ENCODE measurements at places on chromosomes 5 and 9.

- H3K4me3 ChIP-seq: no peak overlapping the region
- DNase-seq: no peak
- peak overlapping the region; percentile 63 for H3K27ac ChIP-seq
- no peaks in the 10 kb centered on the region for H3K36me3 ChIP-seq
- H3K27me3 ChIP-seq: no peaks in the 10 kb centered on the region
- H3K4me1 ChIP-seq: peaks cover 57% of the 10 kb centered on the region
These were observed 34.4 kb downstream of the CPEB4 start for GRCh38 chr5:173922527-173922926.

- H3K36me3 ChIP-seq: no peaks in the 10 kb centered on the region
- H3K27me3 ChIP-seq: no peaks in the 10 kb centered on the region
- no peak for DNase-seq
- H3K4me3 ChIP-seq: no peak overlapping the region
These were observed 146.3 kb downstream of the SNX18 start for GRCh38 chr5:54663866-54664265.

GRCh38 chr5:64108674-64109073 is 57.0 kb upstream of the RNF180 start:
- no peaks in the 10 kb centered on the region for H3K27me3 ChIP-seq
- H3K36me3 ChIP-seq: no peaks in the 10 kb centered on the region
- H3K27ac ChIP-seq: no peak overlapping the region
- DNase-seq: no peak
- no peaks in the 10 kb centered on the region for H3K4me1 ChIP-seq

DNA sequence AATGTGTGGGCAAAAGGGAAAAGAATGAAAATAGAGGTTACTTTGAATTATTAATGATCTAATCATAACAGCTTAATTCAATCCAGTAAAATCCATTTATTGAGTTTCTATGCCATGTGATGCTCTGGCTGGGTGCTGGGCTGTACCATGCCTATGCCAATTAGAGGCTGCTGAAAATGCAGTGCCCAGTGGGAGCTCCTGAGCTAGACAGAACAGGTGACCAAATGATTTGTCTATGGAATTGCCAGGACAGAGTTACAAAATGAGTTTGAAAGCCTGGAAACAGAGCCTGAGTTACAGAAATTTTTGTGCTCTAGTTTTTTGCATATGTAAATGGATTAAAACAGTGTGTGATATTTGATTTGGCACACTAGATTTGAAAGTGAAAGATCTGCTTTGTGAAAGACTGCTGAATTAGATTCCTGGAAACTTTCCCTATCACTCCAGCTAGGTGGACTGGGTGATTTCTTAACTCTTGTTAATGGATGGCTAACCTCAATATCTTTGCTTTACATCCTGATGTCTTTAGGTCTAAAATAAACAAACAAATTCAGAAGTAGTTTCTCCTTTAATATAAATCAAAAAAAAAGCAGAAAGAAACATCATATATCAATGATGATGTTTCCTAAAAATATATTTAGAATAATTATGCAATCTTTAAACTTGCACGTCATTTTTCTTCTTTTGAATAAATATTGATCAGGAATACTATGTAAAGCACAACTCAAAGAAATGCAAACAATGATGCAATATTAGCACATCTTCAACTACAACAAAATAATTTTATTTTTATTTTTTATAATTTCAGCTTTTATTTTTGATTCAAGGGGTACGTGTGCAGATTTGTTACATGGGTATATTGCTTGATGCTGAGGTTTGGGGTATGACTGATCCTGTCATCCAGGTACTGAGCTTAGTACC is 194.8 kb upstream of the FBXL7 start:
- H3K27me3 ChIP-seq: no peaks in the 10 kb centered on the region
- no peaks in the 10 kb centered on the region for H3K36me3 ChIP-seq
- H3K27ac ChIP-seq: no peak overlapping the region
